ENCODE measurements at places on chromosomes 5 and 9.

- no peak for DNase-seq
Observed at GRCh38 chr5:143101121-143101520, 302.4 kb downstream of the NR3C1 start.

DNA sequence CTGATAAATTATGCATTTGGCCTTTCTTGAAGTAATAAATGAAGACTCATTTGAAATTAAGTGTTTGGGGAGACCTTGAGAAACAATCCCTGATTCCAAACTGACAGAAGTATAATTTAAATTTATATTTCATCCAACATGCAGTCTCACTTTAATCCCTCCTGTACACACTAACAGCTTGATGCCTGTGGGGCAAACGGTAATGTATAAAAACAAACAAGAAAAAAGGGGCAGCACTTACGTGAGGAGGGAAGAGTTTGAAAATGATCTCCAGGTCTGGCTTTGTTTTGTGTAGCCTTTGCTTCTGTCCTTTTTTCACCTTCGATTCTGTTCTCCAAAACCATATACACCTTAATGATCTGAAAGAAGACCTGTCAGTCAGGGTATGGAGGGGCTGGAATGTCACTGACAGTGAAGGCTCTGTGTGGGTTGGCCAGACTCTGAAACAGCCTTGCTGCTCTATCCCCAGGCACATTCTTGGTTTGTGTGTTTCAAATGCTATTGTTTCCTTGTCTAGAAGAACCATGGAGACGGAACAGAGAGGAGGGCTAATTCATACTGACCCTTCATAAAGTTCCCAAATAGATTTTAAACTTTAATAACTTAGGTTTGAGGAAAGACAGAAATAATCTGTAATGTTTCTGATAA lies 338.2 kb upstream of the WWC1 start:
- no peak for DNase-seq

DNA sequence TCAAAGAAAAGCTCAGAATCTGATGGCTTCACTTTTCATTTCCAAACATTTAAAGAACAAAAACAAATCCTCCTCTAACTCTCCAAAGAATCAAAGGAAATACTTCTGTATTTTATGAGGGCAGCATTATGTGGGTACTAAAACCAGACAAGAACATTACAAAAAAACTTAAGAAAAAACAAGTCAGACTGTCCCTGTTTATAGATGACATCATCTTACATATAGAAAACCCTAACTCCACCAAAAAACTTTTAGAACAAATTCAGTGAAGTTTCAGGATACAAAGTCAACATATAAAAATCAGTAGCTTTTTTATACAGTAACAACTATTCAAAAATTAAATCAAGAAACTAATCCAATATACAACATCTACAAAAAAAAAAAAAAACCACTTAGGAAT lies 136.2 kb downstream of the PJA2 start:
- no peak for DNase-seq

GRCh38 chr9:5720151-5720550 lies 91.2 kb downstream of the RIC1 start:
- no peak for DNase-seq

- DNase-seq = no peak
Observed at GRCh38 chr5:67283988-67284487, 87.4 kb upstream of the CD180 start.

DNA sequence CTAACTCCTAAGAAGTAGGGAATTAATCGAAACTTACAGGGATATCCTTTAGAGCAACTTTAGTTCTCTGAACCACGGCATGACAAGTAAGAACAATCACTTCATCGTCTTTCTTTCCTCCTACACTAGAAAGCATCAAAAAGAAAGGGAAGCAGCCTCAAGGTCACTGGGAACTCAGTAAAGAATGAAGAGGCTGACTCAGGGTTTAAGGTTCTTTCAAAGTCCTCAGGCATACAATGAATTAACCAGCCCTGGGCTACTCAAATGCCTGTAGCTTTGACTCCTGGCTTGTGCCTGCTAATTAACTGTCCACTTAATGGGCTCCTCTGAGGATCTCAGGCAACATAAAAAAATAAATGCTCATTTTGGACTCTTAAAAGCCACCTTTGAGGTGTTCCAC lies 102.0 kb downstream of the TRIM32 start:
- no peak for DNase-seq

DNA sequence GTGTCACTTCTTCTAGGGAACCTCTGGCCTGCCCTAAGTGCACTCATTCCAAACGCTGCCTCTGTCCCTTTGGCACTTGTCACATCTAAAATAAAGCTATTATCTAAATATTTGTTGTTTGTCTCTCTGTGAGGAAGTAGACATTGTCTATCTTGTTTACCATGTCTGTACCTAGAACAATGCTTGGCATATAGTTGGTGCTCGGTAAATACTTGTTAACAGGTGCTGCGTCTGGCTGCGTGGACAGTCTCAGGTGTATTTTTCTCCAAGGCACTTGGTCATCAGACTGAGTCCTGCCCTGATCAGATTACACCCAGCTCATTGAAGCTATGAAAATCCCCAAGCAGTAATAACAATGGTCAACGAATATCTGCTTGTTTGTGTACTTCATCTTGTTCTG lies 174.9 kb upstream of the SMIM23 start:
- no peak for DNase-seq

DNA sequence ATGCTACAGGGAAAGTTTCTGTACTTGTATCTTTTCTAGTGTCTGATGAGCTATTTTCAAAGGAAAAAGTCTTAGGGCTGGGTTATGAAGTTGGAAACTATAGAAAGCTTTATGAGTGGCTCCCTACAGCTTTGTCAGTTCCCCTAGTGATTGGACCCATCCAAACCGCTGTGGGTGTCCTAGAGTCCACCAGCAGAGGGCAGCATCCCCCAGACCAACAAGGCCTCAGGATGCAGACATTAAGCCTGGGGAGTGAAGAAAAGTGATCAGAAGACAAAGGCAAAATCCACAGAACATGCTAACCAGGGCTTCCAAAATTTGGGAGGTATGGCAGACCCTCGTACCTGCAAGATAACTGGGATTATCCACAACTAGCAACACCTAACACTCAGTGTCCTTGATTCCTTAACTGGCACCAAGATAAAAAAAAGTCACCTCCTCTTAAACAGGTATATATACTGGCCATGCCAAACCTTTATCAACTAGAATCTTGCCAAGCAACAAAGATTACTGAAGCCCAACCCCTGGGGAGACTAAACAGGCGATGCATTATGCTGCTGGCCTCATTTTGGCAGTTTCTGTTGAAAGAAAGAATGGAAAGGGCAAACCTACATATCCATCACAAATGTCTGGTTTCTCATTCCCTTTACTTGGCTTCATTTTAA lies 110.4 kb upstream of the NR5A1 start:
- DNase-seq = peak; percentile 34
